ENCODE measurements at places on chromosomes 12 and 14. TPM values are rescaled to one million over a fixed set of nuclear protein-coding genes. Genes with fewer than 3 reads are reported as not detected.

DNA sequence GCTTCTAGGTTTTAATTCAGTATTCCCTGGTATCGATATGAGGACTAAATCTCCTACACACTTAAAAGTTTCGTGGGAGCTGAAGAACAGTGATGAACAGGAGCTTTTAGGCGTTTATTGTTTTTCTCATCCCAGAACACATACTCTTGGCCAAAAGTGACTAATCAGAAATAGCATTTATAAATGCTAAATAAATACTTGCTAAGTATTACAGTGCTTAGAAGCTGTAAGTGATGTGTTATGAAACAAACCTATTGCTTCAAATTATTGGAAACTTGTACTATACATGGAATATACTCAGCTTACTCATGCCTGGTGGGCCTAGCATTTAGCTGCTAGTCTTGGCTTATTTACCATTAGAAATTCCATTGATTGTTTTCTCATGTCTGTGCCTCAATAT, 24.9 kb downstream of the FRS2 start:
- no peak for DNase-seq

- DNase-seq, result no peak
Measured at GRCh38 chr14:94088516-94088915, 7.4 kb downstream of the IFI27L1 start.

DNA sequence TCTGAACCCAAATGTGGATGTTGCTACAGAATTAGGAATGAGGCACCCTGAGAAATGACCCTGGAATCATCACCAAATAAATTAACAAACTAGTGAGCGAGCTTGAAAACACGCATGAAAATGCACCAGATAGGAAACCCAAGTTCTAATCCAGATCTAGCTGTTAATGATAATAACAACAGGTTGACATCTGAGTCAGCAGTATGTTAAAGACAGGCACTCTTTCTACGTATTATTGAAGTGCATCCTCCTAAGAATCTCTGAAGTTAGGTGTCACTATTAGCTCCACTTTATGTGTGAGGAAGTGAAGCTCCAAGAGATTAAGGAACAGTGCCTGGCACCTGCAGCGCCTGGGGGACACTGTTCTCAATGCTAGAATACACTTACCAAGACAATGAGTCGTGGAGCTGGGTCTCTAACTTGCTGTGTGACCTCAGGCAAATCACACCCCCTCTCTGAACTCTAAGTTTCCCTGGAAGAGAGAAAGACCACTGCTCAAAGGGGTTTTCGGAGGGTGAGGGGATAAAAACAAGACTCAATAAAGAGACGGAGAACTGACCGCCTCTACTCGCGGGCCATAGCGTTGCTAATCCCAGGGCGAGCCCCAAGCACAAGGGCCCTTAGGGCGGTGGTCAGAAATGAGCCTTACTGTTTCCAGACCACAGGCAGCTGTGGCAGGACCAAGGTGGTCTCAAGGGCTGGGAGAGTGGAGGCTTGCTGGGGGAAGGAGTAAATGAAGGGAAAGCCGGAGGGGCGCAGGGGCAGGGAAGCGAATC, 2.1 kb downstream of the SLC6A12 start:
- DNase-seq, result no peak

DNA sequence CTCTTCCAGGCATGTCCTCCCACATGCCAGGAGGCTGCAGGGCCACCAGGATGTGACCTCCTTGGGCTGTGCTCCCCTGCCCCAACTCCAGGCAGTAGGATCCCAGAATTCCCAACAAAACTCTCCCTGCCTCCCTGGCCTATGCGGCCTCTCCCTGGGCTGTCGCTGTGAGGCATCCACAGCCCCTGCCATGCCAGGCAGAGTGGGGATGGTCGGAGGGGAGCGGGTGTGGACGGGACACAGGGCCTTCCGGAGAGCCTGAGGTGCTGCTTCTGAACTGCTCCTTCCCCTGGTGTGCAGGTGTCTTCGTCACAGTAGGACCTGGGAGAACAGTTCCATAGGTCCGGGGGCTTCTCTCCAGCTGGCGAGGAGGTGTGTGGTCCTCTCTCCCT, 18.3 kb downstream of the GPR132 start:
- DNase-seq, result no peak

GRCh38 chr14:100788517-100788916, 37.4 kb upstream of the MEG3 start:
- no peak for DNase-seq

- DNase-seq, result peak; percentile 100
Measured at GRCh38 chr14:61562321-61563161, 132.8 kb upstream of the HIF1A start.

GRCh38 chr14:84975241-84975902, 554.6 kb upstream of the FLRT2 start:
- no peak for DNase-seq

DNA sequence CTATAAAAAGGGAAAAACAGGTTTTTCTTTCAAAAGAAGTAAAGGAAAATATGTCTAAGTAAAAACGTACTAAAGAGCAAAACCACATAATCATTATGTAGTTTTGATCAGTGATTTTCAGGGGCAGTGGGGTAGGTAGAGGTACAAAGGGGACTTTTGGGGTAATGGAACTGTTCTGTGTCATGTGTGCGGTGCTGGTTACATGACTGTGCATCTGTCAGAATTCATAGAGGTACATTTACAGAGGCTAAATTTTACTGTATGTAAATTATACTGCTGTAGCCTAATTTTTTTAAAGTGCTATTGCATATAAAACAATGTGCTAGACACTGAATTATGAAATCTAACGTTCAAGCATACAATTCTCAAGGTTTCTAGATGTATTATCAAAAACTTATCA, 2.0 kb downstream of the ESR2 start:
- no peak for DNase-seq

GRCh38 chr14:99357916-99358390, 86.0 kb upstream of the BCL11B start:
- DNase-seq, result no peak

- DNase-seq, result no peak
Measured at GRCh38 chr12:51994539-51994820, 12.3 kb upstream of the TAMALIN start.

DNA sequence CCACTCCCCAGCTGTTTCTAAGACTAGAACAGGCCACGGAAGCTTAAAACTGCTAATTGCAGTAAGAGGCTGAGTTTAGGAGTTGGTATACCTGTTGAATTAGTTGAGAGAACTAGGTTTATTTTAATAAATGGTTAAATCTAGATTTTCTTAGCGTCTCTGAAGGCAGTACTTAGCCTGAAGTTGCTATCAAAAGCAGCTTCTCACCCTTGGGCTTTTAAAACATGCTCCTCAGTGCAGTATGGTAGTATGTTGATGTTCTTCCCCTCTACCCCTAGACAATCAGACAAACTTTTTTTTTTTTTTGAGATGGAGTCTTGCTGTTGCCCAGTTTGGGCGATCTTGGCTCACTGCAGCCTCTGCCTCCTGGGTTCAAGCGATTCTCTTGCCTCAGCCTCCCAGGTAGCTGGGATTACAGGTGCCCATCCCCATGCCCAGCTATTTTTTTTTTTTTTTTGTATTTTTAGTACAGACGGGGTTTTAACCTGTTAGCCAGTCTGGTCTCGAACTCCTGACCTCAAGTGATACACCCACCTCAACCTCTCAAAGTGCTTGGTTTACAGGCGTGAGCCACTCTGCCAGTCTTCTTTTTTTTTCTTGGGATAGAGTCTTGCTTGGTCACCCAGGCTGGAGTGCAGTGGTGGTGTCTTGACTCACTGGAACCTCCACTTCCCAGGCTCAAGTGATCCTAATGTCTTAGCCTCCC, 6.8 kb downstream of the SRSF5 start:
- DNase-seq, result no peak

DNA sequence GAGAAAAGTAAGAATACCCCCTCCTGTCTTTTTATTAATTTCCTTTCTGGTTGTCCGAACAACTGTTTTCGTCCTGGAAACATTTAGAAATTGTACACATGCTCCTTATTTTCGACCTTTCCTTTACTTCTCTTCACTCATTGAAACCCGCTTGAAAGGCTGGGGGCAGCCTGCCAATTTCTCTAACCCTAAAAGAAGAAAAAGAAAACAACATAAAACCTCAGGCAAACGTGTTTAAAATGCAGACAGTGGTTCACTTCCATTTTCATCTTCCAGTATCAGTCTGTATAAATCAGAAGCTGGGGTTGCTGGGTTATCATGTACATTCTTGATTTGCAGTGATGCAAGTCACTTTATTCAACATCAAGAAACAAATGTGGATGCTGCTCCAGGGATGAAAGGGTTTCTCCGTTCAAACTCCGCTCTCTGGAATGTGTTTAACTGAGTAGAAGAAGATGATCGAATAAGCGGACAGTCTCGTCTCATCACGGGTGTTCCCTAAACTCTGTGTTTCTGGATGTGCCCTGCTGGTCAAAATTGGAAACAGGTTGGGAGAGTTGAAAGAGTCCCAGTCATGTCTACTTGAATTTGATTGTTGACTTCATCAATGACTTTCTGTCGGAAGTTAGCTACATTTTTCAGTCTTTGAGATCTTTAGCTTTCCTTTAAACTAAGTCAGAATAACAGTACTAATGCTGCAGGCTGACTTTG, 1042.2 kb downstream of the BCL11B start:
- DNase-seq, result no peak

DNA sequence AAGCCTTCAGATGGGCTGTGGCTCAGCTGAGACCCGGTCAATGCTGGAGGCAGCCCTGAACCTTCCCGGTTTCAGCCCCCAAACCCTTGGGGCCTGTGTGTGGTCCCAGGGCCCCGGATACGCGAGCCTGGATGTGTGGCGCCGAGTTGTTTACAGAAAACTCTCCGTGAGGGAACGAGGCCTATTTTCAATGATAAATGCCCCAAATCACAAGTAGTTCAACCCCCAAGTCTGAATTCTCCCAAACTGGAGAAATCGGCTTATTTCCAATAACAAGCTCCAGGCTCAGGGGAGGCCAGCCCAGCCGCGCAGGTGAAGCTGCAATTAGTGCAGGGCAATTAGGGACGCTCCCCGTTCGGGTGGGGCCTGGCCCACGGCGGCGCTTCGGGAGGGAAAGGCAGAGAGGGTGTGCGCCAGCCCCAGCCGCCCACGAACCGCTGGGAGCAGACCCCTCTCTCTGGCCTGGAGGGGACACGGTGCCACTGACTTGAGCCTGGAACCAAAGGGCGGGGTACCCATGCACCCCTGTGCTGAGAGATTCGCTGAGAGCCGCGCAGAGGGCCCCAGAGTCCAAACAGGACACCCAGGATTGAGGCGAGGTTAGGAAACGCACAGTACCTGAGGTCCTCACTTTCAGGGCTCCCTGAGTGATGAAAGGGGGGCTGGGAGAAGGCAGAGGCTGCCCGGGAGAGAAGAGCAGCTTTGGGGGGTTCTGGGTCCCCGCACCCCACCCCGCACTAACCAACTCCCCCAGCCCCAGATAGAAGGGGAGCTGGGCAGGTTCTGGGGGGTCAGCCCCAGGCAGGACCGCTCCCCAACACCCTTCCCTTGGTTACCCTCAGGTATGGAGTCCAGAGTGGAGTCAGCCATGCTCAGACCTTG, 14.2 kb upstream of the ANKRD9 start:
- no peak for DNase-seq

- no peak for DNase-seq
Measured at GRCh38 chr12:93767524-93767863, 90.3 kb downstream of the CRADD start.

The SSPN gene
- total RNA-seq, result 1.6 TPM

- no peak for DNase-seq
Measured at GRCh38 chr12:104155711-104156555, 17.9 kb upstream of the NFYB start.

DNA sequence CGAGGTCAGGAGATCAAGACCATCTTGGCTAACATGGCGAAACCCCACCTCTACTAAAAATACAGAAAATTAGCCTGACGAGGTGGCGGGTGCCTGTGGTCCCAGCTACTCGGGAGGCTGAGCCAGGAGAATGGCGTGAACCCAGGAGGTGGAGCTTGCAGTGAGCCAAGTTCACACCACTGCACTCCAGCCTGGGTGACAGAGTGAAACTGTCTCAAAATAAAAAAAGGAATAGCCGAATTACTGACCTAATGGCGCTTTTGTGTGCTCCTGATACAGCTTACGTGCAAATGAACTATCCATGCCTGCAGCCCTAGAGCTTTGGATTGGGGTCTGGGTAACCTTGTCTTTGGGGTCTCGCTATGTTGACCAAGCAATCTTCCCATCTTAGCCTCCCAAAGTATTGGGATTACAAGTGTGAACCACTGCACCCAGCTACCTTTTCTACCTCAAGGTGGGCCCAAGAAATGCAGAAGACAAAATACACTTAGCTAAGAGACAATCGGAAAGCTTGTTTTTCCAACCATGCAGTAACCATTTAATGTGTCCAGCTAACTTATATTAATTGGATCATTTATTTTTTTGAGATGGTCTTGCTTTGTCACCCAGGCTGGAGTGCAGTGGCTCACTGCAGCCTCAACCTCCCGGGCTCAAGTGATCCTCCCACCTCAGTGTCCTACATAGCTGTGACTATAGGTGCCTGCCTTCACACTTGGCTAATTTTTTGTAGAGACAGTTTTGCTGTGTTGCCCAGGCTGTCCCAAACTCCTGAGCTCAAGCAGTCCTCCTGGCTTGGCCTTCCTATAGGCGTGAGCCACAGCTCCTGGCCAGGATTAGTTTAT, 5.5 kb downstream of the PABPN1 start:
- no peak for DNase-seq

The ANKRD9 gene
- 49.6 TPM for total RNA-seq

DNA sequence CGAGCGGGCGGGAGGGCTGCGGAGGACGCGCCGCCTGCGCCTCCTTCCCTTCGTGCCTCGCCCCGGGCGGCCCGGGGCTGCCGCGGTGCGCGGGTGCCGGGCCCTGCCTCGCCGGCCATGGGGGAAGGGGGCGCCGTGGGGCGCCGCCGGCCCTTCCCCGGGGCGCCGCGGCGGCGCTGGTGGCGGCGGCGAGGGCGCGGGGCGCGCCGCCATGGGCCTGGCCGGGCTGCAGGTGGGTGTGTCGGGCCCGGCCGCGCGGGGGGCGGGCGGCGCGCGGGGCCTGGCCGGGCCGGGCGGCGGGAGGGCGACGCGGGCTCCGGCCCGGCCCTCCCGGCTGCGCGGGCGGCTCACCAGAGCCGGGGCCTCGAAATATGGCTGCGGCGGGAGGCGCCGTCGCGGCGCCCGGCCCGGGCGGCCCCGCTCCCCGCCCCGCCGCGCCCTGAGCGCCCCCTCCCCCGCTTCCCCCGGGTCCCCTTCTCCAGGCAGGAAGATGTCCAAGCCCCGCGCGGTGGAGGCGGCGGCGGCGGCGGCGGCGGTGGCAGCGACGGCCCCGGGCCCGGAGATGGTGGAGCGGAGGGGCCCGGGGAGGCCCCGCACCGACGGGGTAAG, 5.1 kb downstream of the KMT5A start:
- no peak for DNase-seq

- DNase-seq, result no peak
Measured at GRCh38 chr14:30484976-30485375, 74.0 kb upstream of the G2E3 start.

The AVPR1A gene
- total RNA-seq, result 0.29 TPM

The APOF gene
- total RNA-seq, result not detected

All from epithelial cell of proximal tubule (primary cell).